Activated T-helper 9 cell treated with anti-CD3 and anti-CD28 coated beads, Interleukin-2, amount 50 U/mL, for 16 hours (primary cell): ENCODE measurements at places on chromosomes 1 and 21.
A peak's percentile ranks its signal among the peaks of the same experiment; 100 is the strongest.

- no peak for DNase-seq
Measured at GRCh38 chr1:118298397-118298796, 113.4 kb upstream of the SPAG17 start.

DNA sequence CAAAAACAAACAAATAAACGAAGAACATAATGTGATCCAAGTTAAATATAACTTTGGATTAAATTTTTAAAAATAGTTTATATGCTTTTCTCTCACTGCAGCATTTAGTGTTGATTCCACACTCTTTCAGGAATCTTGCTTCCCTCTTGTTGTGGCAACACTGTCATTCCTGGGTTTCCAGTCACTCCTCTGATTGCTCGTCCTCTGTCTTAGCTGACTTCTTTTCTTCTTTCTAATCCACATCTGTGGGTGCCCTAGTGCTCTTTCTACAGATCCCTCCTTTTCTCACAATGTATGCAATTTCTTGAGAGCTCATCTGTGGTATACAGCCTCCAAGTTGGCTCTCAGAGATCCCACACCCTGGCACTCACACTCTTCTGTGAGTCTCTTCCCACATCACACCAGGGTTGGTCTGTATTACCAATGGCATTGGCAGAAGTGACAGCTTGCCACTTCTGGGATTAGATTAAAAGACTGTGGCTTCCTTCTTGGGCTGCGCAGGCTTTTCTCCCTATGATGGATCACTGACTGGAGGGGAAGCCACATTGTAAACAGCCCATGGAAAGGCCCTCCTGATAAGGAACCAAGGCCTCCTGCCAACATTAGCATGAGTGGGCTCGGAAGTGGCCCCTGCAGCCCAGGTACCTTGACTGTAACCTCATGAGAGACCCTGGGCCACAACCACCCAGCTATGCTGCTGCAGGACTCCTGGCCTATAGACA is 11.5 kb upstream of the MYOC start:
- no peak for DNase-seq

GRCh38 chr1:41383094-41383852 is 22.0 kb downstream of the FOXO6 start:
- peak; percentile 20 for DNase-seq

- no peak for DNase-seq
Measured at GRCh38 chr1:203557390-203557789, 63.4 kb downstream of the OPTC start.

GRCh38 chr1:116345843-116346242 is 27.2 kb upstream of the ATP1A1 start:
- DNase-seq = no peak

DNA sequence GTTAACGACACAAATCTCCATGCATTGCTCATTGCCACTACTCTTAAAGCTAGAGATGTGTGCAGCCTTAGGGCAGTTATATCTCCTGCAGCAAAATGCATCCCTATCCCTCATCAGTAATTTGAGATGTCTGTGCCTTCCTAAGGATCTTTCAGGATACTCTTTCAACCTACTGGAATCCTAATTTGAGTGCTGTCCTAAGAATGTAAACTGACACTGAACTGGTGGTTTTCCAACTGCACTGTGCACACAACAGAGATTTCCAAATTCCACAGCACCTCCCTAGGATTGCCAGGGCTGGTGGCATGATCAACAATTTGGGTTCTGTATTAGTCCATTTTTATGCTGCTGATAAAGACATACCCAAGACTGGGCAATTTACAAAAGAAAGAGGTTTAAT is 193.9 kb downstream of the LTN1 start:
- DNase-seq = no peak

- DNase-seq = no peak
Measured at GRCh38 chr1:76543495-76543894, 323.8 kb upstream of the ST6GALNAC5 start.

DNA sequence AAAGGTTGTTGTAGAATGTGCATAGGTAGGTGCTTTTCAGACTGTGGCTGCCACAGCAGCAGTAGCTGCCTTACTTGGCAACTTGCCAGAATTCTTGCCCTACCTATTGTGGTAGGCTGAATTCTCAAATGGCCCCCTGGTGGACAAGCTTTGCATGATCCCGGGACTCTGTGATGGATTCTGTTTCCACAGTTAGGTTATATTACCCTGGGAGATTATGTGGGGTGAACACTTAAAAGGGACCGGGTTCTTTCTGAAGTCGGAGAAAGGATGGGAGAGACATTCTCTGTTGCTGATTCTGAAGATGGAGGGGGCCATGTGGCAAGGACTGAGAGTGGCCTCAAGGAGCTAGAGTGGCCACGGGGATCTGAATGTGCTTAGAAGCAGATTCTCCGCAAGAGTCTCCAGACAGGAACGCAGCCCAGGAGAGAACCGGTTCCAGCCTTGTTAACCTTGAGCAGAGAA is 32.1 kb upstream of the KCNE1 start:
- peak; percentile 10 for DNase-seq

DNA sequence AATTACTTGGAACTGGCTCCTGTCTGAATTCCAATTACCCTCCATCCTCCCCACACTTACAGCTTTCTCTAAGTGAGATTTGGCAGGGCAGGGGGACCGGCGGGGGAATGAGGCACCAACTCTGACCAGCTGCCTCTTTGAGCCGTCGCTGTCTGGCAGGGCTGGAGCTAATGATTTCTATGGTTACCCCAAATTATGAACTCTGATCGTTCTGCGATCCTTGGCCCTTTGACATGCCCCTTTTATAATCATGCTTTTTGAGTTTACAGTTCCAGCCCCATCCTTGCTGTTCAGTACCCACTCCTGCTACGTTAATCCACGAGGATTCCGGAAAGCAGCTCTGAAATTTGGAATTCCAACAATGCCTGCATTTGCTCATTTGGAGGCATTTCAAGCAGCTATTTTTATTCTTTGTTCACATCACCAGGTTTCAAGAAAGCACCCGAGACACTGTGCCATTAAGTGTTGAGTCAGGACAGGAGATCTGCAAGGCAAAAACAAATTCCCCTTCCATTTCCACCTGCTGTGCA is 54.6 kb upstream of the LBR start:
- no peak for DNase-seq

DNA sequence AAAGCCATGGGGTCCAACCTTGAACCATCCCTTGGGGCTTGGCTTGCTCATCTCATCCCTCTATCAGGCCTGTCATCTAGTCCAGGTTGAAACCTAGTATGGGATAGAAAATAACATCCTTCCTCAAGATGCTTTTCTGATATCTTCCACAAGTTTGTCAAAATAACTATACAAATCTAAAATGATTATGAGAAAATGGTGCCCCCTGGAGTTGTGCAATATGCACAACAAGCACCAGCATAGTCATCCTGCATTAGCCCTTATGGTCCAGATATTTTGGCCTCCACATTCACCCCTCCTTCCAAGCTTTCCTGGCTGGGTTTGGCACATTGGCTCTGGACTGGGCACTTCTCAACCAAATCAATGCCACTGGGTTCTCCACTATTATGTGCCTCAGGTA is 101.2 kb downstream of the TBX19 start:
- DNase-seq = no peak

- DNase-seq = no peak
Measured at GRCh38 chr1:179923029-179923428, 31.6 kb upstream of the CEP350 start.

DNA sequence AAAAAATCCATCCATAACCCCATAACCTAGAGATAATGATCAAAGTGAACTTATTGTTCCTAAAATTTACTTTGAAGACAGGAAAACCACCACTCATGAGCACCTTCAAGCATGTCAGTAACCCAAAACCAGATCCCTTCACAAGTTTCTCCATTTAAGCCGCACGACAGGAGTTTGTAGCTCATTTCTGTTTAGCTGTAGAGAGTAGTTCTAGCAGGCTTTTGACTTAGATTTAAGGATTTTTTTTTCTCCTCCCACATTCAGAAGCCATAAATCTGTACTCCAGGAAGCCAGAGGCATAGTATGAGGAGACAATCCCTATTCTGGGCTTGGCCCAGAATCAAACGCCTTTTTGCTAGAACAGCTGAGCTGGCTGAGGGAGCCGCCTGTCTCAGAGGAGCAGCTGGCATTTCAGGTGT is 25.6 kb downstream of the TOMM20 start:
- no peak for DNase-seq

- DNase-seq = no peak
Measured at GRCh38 chr1:216710598-216711333, 12.5 kb downstream of the ESRRG start.

GRCh38 chr1:115908565-115909274 is 67.6 kb upstream of the SLC22A15 start:
- no peak for DNase-seq

DNA sequence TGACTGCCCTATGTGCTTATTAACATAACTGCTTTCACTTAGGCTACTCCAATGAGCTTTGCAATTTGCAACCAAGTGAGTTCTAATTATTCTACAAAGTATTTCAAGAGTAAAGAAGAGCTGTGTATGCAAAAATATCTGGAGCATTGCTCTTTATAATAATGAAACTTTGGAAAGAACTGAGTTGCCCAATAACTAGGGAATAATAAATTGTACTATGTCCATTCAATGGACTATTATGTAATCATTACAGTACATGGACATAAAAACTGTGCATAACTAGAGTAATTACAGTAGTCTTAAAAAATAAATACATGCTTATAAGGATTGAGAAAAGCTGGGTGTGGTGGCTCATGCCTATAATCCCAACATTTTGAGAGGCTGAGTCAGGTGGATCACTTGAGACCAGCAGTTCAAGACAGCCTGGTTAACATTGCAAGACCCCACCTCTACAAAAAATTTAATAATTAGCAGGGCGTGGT is 70.3 kb upstream of the JAK1 start:
- no peak for DNase-seq

DNA sequence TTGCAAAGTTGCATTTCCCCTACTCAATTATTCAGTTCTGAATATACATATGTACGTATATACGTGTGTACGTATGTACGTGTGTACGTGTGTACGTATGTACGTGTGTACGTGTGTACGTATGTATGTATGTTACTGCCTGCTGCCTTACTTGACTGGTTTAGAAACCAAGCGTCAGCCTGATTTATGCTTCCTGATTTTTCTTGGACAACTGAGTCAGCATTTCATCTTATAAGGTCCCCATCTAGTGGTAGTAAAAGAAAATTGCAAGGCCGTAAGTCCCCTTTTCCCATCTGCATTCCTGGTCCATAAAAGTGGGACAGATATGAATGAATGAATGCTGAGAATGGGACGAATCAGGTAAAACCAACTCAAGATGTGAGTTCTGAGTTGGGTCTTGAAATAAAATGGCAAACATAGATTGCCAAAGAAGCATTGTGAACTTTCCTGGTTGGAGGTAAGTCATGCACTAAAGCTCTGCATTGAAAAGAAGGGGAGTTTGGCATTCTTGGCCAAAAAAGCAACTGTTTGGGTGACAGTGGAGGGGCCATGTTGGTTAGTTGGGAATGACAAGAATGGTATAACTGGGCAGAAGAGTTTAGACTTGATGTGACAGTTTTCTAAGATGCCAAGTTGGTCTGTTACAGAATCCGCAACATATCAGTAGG is 76.4 kb upstream of the DNAH14 start:
- no peak for DNase-seq

GRCh38 chr1:67611846-67612245 is 73.2 kb upstream of the GADD45A start:
- no peak for DNase-seq

GRCh38 chr1:226814751-226815537 is 55.5 kb upstream of the PSEN2 start:
- no peak for DNase-seq

DNA sequence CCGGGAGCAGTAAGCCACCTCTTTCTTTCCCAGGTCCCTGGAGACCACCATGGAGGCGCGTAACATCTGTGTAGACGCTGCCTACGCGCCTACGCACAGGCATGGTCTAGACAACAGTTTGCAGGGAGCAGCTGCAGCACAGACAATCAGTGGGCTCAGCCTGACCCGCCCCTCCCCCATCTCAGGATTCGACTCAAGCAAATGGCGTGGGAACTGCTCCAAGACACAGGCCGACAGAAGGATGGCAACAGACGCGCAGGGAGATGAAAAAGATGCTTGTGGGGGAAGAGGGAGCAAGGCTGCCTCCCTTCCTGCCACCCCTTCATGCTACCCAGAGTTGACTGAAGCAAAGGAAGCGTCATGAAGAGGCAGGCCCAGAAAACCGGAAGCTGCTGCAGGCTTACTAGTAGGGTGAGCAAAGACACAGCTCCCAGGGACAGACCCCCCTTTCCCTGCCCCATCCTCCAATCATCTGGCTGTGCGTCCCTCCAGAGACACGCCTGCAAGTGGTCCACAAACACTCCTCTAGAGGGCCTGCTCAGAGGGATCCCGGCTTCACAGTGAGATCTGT is 19.5 kb downstream of the STK40 start:
- DNase-seq = no peak

DNA sequence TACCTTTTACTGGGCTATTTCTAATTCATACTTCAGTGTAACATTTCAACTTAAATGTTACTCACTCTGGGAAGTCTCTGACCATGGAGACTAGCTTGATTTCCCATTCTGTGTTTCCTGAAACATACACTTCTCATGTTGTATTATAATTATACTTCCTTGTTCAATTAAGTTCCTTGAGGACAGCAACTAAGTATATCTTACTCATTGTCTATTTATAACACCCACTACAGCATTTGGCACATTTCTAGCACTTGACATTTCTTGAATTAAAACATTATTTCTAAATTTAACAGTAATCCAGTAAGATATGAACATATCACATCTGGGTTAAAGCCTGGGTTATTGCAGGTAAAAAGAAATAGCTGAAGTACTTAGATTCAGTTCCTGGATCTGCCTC is 32.4 kb upstream of the F13B start:
- no peak for DNase-seq

DNA sequence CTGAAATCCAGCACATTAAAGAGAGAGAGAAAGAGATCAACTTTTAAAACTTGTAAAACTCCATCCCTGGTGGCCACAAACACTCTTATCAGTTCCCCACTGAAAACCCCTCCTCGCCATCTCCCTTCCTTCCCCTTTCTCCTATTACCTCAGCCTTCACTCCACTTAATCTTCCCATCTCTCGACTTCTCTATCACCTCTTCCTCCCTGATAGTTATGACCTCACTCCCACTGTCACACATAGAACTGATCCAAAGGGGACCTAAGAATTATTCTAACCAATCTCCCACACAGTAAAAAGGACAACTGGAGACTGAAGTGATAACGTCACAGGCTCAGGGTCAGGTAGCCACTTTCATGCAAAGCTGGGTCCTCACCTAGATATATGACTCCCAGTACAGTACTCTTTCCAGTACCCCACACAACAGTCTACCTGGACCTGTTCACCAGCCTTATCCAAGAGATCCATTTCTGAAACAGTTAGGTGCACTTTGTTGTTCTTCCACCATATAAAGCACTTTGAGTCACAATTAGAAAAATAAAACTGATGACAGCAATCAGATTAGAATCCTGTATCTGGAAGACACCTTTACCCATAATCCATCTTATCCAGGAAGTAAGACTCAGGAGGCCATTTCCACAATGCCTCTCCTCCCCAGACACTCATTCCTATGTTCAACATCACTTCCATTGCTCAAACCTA is 324.8 kb downstream of the SMYD3 start:
- DNase-seq = no peak

- no peak for DNase-seq
Measured at GRCh38 chr1:179058487-179059483, 23.1 kb upstream of the TOR3A start.

- DNase-seq = no peak
Measured at GRCh38 chr1:241406421-241406820, 49.4 kb upstream of the RGS7 start.
